ENCODE measurements at places on chromosomes 3 and 15. TPM values are rescaled to one million over a fixed set of nuclear protein-coding genes. Genes with fewer than 3 reads are reported as not detected.

GRCh38 chr15:59180945-59181600 lies 25.6 kb upstream of the LDHAL6B start:
- DNase-seq: no peak
- H3K4me3 ChIP-seq: no peak overlapping the region
- no peaks in the 10 kb centered on the region for H3K27me3 ChIP-seq
- H3K4me1 ChIP-seq: peaks cover 5% of the 10 kb centered on the region
- H3K27ac ChIP-seq: no peak overlapping the region
- peaks cover 22% of the 10 kb centered on the region for H3K36me3 ChIP-seq

DNA sequence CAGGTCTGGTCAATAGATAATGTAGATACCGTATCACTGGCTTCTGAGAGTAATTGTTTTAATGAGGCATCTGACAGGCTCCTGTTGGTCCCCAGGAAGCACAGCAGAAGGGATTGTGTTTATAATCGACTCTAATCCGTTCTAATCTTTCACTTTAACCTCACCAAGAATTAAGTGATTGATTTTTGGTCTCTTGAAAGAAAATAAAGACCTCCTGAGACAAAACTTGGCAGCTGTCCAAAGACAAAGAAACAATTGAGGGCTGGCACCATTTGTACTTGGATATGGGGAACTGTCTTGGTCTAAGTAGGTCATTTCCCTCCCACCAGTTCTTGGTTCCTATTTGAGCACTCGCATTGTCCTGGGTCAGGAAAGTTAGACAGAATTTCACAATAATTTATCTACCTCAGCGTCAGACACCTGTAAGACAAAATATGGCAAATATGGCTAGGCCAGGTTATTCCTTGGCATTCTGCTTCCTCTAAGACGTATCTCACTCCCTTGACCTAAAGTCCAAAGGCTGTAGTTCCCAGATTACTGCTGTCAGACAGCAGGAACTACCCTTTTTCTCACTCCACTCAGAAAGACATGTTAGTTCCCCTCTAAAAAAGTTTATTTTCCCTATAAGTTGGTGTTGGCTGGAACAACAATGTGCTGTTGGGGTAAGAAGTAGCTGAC lies 22.7 kb upstream of the CD96 start:
- no peaks in the 10 kb centered on the region for H3K27me3 ChIP-seq
- no peaks in the 10 kb centered on the region for H3K4me1 ChIP-seq
- no peak overlapping the region for H3K4me3 ChIP-seq

DNA sequence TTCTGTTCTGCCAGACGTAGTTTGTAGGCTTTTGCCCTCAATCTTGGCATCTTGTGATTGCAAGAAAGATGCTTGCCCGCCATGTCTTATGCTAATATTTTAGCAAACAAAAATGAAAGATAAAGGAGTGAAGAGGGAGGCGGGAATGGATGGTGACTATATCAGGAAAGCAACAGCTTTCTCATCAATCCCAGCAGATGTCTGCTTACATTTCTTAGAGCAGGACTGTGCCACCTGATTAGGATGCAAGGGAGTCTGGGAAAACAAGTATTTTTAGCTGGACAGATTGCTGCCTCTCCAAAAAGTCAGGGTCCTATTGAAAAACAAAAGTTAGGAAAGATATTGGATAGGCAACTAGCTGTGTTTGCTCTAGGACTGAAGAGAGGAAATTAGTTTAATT lies 34.6 kb upstream of the DPH6 start:
- no peak overlapping the region for H3K4me3 ChIP-seq
- no peaks in the 10 kb centered on the region for H3K36me3 ChIP-seq
- H3K27me3 ChIP-seq: peaks cover 5% of the 10 kb centered on the region
- H3K27ac ChIP-seq: no peak overlapping the region

- no peaks in the 10 kb centered on the region for H3K36me3 ChIP-seq
- H3K27ac ChIP-seq: no peak overlapping the region
- DNase-seq: no peak
- H3K4me1 ChIP-seq: peaks cover 12% of the 10 kb centered on the region
- H3K4me3 ChIP-seq: no peak overlapping the region
These were observed 4.3 kb downstream of the RBP1 start for GRCh38 chr3:139534992-139535879.

DNA sequence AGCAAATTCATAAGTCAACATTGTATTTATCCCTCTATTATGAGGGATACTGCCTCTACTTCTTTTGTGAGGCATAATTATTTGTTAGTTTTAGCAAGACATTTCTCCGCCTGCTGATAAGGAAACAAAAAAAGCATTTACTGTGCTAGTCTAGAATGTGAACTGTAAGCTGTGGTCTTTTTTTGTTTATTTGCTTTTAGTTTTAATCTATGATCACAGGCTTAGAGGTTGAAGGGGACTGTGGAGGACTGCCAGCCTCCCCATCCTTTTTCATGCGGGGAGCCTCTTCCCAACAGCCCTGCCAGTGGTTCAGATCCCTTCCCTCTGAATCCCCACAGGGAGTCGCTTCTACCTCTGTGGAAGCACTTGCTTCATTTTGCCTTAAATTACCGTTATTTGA lies 331.0 kb upstream of the ROPN1 start:
- H3K4me1 ChIP-seq: no peaks in the 10 kb centered on the region
- no peaks in the 10 kb centered on the region for H3K27me3 ChIP-seq
- no peak overlapping the region for H3K27ac ChIP-seq
- DNase-seq: no peak
- H3K4me3 ChIP-seq: no peak overlapping the region

DNA sequence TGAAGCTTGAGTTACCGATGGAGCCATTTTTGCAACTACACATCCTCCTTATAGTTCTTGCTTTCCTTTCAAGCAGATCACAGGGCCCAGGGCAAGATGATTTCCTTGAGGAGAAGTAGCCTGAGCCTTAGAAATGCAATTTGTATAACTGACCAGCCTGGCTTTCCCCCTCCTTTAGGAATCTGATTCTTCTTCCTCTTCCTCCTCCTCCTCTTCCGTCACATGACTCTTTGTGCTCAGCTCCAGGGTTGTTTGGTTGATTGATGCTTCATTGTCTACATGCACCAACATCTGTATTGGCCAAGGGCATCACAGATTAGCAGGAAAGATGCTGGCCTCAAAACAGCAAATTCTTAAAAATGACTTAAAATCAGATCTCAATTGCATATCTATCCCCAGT lies 3.3 kb downstream of the SNAPC5 start:
- H3K4me1 ChIP-seq: peaks cover 30% of the 10 kb centered on the region
- H3K4me3 ChIP-seq: no peak overlapping the region
- DNase-seq: no peak
- H3K27me3 ChIP-seq: no peaks in the 10 kb centered on the region

GRCh38 chr15:70613271-70613670 lies 150.1 kb downstream of the UACA start:
- H3K4me1 ChIP-seq: no peaks in the 10 kb centered on the region
- H3K4me3 ChIP-seq: no peak overlapping the region
- no peak overlapping the region for H3K27ac ChIP-seq
- no peaks in the 10 kb centered on the region for H3K36me3 ChIP-seq

Gene GPR87
- total RNA-seq: 0.62 TPM

DNA sequence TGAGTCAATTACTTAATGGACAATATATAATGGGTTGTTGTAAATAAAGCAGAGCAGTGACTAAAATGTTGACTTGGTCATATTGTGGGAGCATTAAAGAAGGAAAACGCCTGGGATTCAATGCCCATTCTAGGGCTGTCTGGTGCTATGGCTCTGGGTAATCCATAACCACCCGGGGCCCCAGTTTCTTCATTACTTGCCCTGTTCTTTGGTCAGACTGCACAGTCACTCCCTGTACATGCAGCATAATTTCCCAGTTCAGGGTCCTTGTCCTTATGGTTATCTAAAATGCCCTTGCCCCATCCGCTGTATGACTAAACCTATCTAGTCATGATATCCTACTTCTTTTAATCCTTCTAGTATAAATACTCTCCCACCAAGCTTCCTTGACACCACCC lies 27.5 kb upstream of the DENND4A start:
- H3K36me3 ChIP-seq: peaks cover 3% of the 10 kb centered on the region
- no peak for DNase-seq

- H3K36me3 ChIP-seq: no peaks in the 10 kb centered on the region
- no peak overlapping the region for H3K4me3 ChIP-seq
- H3K4me1 ChIP-seq: no peaks in the 10 kb centered on the region
- DNase-seq: no peak
- no peak overlapping the region for H3K27ac ChIP-seq
- H3K27me3 ChIP-seq: no peaks in the 10 kb centered on the region
These were observed 324.5 kb downstream of the CNTN4 start for GRCh38 chr3:2423143-2423542.

Gene ZNF80
- 0.22 TPM for total RNA-seq

- no peak overlapping the region for H3K27ac ChIP-seq
- no peak for DNase-seq
- no peaks in the 10 kb centered on the region for H3K4me1 ChIP-seq
- H3K36me3 ChIP-seq: no peaks in the 10 kb centered on the region
- H3K27me3 ChIP-seq: no peaks in the 10 kb centered on the region
These were observed 204.9 kb upstream of the PPP2R3A start for GRCh38 chr3:135760581-135760980.

Measured in activated T-helper 1 cell treated with anti-CD3 and anti-CD28 coated beads, Interleukin-12 subunit alpha, Interleukin-12 subunit beta, Interleukin-2, Interleukin-4 antibody, amounts not matched to agents 30 ng/mL and 10 ng/mL and 1 ng/mL, durations not matched to agents 14 hours and 24 hours and 36 hours (primary cell).